Hematopoietic multipotent progenitor cell treated with erythropoietin and hydrocortisone succinate and interleukin-3 and kit ligand, for 6 days (in vitro differentiated cells): ENCODE measurements at places on chromosomes 11 and 22.
A peak's percentile ranks its signal among the peaks of the same experiment; 100 is the strongest.

DNA sequence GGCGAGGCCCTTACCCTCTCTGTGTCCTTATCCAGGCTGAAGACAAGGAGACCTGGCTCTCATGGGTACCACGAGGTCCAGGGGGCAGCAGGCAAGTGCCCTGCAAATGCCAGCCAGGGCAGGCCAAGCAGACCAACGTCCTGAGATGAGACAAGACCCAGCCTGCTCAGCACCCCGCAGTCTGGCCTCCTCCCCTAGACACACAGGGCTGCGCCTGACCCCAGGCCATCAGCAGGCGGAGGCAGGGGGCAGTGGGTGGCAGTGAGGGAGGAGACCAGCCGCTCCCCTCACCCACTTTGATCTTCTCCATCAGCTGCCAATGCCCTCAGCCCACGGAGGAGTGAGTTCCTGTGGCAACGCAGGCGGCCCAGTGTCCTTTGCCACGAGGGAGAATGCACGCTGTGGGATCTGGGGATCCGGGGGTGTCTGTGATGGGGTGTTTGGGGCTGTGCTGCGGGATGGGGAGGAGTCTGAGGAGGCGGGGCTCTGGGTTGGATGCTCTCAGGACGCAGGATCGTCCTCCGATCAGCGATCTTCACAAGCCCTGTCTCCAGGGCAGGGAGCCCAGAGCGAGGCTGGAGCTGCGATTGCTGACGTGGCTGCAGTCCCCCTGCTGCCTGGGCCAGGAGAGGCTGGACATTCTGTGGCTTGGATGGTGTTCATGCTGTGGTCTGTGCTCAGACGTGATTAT lies 30.5 kb upstream of the PPARA start:
- DNase-seq, result no peak

DNA sequence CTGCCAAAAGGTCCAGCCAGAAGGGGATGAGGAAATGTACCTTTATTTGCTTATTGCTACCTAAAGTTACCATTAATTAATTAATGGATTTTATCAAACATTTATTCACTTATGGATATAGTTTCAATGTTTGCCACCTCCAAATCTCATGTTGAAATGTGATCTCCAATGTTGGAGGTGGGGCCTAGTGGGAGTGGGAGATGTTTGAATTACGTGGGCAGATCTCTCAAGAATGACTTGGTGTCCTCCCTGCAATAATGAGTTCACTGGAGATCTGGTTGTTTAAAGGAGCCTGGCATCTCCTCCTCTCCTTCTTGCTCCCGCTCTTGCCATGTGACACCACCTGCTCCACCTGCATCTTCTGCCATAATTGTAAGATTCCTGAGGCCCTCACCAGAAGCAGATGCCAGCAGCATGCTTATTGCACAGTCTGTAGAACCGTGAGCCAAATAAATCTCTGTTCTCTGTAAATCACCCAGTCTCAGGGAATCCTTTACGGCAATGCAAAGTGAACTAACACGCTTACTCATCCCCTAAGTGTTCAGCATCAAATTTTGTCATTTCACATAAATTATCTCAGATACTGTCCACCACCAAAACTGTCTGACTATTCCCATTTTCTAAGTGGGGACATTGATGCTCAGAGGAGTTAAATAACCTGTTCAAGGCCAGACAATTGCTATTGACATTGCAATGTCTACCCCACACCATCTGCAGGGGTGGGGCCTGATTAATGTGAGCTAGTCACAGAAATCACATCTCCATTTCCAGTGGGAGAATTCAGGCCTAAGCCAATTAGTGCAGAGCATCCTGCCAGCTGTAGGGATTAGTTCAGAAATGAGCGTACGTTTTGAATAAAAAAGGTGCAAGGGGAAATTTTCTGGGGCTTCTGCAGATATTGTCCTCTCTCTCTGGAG lies 51.6 kb upstream of the SYN3 start:
- no peak for DNase-seq

GRCh38 chr11:17157761-17158160 lies 50.0 kb downstream of the PIK3C2A start:
- DNase-seq, result no peak

DNA sequence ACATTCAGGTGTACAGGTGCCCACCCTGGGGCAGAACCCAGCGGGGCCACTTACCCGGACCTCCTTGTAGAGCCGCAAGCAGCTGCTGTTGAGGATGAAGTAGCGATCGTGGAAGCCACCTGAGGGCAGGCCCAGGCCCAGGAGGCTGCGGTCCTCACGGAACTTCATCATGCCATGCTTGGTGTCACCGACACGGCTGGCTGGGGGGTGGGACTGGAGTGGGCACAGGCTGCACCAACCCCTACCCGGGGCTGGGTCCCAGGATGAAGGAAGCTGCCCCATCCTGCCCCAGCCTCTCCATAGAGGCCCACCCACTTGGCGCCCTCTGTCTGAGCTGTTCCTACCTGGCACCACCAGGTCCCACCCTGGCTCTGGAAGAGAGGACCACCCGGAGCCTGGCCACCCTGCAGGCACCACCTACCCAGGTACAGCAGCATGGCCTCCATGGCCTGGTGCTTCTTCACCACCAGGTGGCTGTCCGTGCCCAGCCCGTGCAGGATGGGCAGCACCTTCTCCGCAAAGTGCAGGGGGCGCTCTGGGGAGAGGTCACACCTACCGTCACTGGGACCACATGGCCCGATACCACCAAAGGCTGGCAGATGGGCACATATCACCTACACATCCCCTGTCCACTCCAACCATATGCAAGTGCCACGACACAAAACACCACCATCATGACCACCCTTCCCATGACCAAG lies 19.2 kb upstream of the PDE2A start:
- DNase-seq, result no peak

DNA sequence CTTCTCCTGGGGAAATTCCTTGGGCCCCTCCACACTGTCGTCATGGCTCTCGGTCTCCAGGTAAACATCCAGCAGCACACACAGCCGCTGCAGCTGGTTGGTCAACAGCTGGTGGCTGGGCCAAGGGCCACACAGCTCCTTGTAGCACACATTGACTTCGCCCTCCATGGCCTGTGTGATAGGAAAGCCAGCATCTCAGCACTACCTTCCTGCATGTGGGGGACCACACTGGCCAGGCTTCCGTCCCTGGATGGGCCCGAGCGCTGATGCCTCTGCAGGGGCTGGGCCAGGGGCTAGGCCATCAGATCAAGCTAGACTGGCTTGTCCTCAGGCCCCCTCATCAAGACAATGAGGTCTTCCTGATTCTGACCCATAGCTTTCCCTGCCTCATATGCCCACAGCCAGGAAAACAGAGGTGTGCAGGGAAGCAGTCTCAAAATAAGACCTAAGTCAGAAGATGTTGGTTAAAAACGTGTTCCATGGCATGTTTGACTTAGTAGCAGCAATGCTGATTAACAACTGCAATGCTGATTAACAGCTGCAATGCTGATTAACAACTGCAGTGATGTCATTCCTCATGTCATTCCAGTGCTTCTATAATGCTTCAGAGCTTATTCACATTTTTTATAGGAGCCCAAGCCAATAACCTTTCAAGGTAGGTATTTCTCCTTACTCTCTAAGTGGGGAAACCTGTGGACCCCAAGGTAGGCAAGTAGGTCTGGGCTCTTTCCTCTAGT lies 31.3 kb downstream of the NEFH start:
- no peak for DNase-seq

GRCh38 chr11:80031014-80031600 lies 590.3 kb upstream of the TENM4 start:
- no peak for DNase-seq

DNA sequence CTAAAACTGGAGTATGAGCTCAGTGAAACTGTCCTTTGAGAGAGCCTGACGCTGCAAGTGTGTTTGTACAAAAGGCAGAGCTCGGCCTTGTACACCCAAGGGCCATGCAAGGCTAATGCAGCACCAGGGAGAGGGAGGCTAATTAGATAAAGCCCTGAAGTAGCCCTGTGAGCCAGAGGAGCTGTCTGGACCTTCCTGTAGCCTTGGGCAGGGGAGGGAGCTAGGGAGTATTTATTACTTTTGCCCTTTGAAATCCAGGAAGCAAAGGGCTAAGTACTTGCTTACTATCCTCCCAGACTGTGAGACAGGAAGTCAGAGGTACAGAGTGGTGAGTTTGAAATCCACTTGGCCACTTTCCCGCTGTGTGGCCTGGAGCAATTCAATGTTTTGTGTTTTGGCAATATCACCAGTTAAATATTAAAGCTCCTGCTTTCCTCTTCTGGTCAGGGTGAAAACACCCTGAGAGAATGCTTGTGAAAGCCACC lies 10.2 kb upstream of the LDHA start:
- peak; percentile 66 for DNase-seq

DNA sequence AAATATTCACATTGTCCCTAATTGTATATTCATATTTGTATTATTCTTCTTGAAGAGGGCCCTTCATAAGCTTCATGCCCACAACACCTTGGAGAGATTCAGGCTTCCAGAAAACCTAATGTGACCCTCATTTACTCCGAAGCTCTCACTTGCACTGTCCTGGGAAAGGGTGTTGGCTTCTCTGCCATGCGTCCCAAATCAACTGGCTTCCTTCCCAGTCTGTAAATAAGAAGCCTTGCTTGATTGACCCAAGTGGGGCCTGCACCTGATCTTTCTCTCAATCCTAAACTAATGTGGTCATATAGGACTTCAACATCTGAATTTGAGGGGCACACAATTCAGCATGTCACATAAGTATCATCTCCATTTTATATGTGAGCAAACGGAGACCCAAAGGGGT lies 40.5 kb upstream of the ZBTB16 start:
- no peak for DNase-seq

DNA sequence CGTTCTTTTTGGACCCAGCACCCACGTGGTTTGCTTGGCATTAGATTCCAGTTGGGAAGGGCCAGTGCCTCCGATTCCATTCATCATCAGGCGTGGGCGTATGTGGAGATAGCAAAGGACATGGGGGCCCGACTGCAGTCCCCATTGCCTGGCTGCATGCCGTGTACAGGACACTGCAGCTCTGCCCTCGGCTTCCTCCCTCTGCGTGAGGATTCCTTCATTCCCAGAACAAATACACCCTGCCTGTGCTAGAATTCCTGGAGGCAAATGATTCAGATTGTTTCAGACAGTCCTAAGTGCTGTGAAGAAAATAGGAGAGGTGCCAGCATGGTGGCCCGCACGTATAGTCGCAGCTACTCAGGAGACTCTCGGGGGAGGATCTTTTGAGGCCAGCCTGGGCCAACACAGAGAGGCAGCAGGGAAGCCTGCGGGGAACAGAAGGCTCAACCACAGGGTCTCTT lies 15.4 kb downstream of the DERL3 start:
- no peak for DNase-seq

GRCh38 chr11:68683121-68683520 lies 1.2 kb upstream of the GAL start:
- DNase-seq, result no peak

- no peak for DNase-seq
Measured at GRCh38 chr11:132168344-132168981, 798.0 kb downstream of the NTM start.

DNA sequence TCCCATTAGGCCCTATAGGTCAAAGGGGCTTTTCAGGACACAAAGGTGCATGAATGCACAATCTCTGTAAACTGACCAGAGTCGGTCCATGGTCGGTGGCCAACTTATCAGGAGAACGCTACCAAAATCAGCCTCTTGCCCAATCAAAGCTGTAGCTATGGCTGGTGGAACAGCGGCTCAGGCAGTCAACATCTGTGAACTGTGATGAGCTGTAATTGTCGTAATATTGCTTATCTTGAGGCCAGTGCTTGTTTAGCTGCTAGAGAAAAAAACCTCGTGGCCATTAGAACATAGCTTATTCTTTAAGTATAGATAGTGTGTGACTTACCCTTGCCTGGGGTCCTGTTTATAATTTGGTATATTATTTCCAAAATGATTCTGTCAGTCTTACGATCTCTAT lies 14.4 kb upstream of the CHST1 start:
- DNase-seq, result peak; percentile 32

DNA sequence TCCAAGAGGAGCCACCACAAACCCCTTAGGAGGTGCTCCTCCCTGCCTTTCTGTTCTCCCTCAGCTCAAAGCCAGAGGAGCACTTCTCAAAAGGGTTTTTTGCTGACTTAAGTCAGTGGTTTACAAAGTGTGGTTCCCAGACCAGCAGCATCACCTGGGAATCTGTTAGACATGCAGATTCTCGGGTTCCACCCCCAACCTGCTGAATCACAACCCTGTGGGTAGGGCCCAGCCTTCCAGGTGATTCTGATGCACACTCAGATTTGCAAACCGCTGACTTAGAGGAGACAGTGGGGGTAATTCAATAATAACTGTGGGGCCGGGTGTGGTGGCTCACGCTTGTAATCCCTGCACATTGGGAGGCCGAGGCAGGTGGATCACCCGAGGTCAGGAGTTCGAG lies 22.8 kb downstream of the CREB3L1 start:
- DNase-seq, result no peak

DNA sequence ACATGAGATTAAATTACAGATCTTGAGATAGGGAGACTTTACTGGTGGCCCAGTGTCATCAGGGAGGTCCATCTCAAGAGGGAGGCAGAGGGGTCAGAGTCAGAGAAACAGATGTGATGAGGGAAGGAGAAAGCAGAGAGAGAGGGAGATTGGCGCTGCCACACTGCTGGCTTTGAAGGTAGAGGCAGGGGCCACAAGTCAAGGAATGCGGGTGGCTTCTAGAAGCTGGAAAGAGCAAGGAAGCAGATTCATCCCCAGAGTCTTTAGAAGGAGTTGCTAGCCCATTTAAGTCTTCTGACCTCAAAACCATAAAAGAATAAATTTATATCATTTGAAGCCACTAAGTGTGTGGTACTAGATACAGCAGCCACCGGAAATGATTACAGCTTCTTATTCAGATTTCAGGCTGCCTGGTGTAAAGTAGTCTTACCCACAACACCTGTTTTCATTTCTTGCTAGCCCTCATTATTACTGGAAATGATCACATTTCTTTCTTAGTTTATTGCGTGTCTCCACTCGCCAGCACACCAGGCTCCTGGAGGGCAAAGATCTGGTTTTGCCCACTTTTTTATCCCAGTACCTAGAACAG lies 12.6 kb upstream of the SERPINH1 start:
- no peak for DNase-seq

GRCh38 chr11:86737737-86738136 lies 62.6 kb upstream of the PRSS23 start:
- no peak for DNase-seq

GRCh38 chr22:43481568-43482317 lies 69.9 kb downstream of the MPPED1 start:
- DNase-seq, result peak; percentile 66

DNA sequence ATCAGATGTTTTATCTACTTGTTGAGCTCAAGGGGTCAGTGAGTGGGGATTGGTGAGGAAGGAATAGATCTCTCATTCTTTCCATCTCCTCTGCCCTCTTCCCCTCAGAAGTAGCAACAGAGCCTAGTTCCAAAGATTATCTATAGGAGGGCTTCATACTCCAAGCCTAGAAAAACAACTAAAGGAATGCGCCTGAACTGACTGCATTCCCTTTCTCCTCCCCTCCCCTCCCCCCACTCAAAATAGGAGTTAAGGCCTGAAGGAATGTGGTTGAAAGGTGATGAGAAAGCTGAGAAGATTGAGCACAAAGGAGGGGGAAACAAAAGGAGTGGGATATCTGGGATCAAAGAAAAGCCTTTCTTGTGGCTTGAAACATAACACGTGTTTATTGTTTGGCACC lies 10.5 kb downstream of the EMSY start:
- no peak for DNase-seq
